HTR-8/SVneo (cell line): ENCODE measurements at places on chromosomes 12 and 14.

DNA sequence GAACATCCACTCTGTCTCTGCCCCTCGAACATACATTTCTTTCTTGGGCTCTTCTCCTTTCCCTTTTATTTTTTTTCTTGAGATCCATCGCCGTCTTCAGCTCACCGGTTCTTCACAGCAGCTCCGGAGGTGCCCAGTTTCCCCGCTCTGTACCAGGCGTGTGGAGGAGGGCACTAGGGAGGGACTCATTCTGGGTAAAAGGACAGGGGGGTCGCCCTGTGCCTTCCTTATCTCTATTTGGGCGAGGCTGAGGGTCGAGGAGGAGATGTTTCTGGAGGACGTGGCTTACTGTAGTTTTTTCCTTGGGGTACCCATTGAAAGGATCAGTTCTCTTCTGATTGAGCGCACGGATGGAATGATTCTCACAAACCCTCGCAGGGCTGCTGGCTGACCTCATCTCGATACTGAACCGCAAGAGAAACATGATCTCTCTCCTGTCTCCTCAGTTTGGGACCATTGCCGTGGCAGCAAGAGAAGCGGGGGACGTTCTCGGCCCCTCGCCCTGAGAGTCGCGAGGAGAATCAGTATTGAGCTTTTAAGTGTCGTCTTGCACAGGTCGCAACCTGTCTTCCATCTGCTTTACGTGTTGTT is 386 bp downstream of the LIN52 start:
- DNase-seq = peak; percentile 65

DNA sequence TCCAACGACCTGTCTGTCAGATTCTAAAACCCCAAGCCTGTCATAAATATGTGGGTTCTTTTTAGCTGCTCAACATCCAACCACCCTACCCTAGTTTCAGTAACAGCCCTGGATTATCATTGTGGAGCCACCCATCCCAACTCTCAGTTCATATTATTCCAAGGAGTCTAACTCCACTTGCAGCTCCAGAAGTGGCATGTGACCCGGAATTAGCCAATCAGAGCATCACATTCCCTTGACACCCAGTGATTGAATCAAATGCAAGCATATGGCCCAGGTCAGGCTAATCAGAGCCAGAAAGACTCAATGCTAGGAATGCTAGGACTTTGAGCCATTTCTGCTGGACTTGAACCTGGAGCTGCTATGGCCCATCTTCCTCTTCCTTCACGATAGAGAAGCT is 17.1 kb upstream of the HSP90B1 start:
- no peak for DNase-seq

- no peak for DNase-seq
Observed at GRCh38 chr12:22268973-22269372, 65.5 kb downstream of the ST8SIA1 start.

- DNase-seq = no peak
Observed at GRCh38 chr14:74614508-74615495, 2.8 kb upstream of the LTBP2 start.

DNA sequence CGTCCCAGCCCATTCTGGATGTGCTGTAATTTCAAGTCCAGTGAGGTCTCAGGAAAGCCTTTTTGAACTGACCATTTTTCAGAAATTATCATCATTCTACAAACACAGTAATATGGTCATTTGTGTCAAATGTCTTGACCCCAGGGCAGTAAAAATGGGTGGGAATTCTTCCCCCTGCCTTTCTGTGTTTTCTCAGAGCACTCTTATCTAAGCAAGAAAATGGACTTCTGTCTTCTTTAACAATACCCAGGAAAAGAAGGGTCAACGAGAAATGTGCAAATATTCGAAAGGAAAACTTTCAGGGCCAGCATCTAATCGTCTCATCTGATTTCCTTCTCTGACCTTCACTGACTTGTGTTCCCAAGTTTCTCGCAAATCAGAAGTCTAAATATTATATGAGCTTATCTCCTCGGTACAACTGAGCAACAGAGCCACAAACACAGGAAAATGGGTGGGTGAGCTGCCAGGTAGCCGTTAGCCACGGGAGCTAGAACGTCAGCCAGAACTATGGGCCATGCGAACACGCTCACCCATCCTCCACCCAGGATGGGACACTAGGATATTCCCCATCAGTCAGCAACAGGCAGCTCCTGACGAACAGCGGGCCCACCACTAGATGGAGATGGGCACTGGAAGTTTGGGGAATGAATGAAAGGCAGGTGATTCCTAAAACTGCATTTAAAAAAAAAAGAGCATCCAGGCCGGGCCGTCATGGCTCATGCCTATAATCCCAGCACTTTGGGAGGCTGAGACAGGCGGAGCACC is 57.1 kb downstream of the VWF start:
- DNase-seq = peak; percentile 84

DNA sequence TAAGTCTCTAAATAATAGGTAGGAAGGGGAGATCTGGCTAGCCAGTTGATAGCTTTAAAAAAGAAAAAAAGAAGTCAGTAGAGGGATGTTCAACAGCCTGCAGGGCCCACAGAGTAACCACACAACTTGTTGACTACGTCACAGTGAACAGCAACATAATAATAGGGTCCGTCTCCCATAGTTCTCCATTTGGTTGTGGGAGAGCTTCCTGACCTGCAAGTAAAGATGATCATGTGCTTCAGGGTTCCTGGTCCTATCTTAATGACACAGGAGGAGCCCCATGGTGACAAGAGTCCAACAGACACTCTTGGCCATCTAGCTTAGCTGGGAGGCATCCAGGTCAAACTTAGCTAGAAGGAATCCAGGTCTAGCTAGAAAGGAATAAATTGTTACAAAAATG is 36.2 kb downstream of the FGD6 start:
- DNase-seq = no peak

- no peak for DNase-seq
Observed at GRCh38 chr12:26212396-26212795, 17.0 kb downstream of the SSPN start.

GRCh38 chr14:105851716-105852377 is 325.5 kb downstream of the TMEM121 start:
- DNase-seq = no peak

DNA sequence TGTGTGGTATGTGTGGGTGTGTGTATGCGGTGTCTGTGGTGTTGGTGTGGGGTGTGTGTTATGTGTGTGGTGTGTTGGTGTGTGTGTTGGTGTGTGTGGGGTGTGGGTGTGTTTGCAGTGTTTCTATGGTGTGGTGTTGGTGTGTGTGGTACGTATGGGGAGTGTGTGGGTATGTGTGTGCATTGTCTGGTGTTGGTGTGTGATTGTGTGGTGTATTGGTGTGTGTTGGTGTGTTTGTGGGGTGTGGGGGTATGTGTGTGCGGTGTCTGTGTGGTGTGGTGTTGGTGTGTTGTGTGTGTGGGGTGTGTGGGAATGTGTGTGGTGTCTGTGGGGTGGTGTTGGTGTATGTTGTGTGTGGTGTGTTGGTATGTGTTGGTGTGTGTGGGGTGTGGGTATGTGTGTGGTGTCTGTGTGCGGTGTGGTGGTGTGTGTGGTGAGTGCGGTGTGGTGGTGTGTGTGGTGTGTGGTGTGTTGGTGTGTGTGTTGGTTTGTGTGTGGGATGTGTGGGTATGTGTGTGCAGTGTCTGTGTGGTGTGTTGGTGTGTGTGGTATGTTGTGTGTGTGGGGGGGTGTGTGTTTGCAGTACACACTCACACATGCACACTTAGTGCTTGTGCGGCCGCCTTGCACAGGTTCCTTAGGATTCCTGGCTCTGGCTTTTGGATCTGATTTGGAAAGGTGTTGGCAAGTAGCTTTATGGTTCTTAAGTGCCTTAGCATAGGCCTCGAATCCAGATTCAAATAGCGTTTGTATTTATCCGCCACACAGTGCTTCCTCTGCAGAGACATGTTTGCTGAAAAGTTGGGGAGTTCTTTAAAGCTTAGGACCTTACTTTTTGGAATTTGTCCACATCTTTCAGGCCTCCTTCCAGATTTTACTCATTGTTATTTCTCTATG is 16.4 kb downstream of the MLXIP start:
- DNase-seq = no peak

GRCh38 chr12:100699209-100699608 is 95.4 kb upstream of the ANO4 start:
- no peak for DNase-seq

GRCh38 chr12:4216187-4216927 is 57.2 kb upstream of the CCND2 start:
- no peak for DNase-seq

GRCh38 chr12:5013266-5013730 is 30.4 kb upstream of the KCNA5 start:
- no peak for DNase-seq

- DNase-seq = no peak
Observed at GRCh38 chr14:35783699-35784098, 25.4 kb downstream of the RALGAPA1 start.

- DNase-seq = no peak
Observed at GRCh38 chr12:60075091-60075490, 479.3 kb downstream of the SLC16A7 start.

DNA sequence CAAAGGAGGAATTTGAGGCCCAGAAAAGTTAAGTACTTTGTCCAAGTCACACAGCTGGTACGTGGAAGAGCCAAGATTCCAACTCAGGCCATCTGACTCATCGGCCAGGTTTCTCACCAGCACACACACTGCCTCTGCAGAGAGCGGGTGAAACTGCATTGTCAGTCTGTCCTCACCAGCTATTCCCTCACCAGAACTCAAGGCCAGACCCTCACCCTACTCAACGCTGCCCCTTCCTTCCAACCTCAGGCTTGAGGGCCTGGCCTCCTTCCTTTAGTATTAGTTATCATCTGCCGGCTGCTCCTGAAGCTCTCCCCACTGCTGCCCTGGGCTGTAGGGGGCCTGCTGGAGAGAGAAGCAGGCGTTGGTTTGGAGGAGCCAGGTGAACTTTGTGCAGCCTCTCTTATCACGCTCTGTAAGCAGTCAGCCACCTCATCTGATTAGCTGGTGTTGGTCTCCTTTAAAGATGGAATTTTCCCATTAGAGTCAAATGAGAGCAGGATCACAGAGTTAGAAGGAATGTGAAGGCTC is 16.6 kb upstream of the PLEK2 start:
- DNase-seq = no peak

DNA sequence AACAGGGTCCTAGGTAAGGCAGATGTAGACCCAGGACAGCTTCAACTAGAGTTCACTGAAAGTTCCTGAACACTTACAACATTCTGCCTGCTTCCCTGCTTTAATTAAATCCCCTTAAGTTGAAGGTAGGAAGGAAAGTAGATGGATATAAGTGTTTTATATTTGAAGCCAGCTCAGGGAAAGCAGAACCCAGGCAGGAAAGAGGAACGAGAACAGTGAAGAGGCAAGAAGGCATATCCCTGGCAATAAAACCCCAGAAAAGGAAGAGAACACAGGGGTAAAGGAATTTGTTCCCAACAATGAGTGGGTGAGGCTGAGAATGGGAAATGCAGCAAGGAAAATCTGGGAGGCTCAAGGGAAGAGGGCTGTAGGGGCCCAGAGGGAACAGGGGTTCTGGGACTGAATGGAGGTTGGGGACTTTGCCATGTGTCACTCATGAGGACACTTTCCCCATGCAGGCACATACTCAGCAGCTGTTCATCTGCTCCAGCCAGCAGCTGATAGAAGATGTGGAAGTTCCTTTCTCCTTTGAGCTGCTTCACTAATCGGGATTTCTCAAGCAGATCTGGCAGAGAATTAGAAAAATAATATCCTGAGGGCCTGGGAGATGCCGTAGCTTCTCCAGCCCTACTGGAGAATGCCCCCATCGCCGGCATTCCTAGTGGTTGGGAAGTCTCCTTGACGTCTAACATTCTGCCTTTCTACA is 3.7 kb downstream of the MYO1A start:
- no peak for DNase-seq

GRCh38 chr14:99511421-99512109 is 30.4 kb downstream of the CCNK start:
- DNase-seq = no peak

DNA sequence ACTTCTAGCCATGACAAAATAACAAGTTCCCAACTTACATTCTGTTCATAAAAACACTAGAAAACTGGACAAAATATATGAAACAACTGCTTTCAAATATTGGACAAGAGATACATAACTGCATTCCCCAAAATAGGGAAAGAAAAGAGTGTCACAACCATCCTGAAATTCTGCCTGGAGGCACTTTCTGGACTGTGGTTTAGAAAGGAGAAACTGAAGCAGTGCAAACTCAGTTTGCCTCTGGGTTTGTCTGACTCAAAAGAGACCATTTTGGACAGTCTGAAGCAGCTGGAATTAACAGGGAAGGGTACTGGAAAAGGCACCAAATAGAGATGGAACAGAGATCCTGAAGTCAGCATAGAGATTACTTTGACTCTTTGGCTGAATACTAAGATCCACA is 11.3 kb upstream of the SYT1 start:
- no peak for DNase-seq

DNA sequence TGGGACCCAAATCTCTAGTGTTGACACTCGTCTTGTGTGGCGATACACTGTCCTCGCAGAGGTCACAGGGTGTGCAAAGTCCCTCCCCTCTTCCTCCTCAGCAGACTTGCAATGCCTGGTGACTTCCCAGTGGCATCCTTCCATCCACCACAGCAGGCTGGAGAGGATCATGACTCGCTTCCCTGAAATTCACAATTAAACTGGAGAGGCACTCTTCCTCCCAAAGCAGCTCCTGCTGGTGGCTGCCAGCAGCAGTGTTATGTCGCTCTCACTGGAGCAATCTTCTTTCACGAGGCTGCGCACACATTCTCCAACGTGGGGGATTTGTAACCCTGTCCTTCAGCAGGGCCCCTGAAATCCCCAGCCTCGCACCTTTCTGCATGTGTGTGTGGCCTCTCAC is 145.2 kb upstream of the TMCC3 start:
- DNase-seq = peak; percentile 73

DNA sequence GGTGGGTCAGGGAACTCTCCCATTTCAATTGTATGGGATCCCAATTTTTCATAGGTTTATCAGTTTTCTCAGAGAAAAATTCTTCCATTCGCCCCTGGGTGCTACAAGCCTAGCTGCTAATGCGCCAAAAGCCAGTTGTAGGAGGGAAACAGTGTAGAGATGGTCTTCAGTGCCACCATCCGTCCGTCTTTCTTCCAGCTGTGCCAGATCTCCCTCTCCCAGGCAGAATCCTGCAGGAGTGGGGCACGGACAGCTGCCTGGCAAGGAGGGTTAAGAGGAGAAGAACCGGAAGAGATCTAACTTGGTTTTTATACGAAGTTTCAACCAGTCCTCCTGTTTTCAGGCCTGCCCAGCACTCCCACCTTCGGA is 38.9 kb upstream of the FUT8 start:
- DNase-seq = no peak

GRCh38 chr12:12217018-12217359 is 49.9 kb downstream of the LRP6 start:
- no peak for DNase-seq
